T follicular helper cell (primary cell): ENCODE measurements at places on chromosomes 7 and 10.

DNA sequence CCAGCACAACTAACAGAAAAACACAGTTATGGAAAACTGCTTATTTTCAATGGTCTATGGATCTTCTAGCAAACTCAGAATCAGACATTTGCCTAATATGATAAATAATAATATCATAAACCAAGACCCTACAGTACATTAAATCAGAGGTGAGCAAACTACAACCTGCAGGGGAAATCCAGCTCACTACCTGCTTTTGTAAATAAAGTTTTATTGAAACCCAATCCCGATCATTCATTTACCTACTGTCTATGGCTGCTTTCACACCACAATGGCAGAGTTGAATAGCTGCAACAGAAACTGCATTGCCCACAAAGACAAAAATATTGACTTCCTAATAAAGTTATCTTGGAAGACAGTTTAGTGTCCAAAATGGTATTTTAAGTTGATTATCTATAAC, 108.5 kb downstream of the ELAPOR2 start:
- no peak for DNase-seq

DNA sequence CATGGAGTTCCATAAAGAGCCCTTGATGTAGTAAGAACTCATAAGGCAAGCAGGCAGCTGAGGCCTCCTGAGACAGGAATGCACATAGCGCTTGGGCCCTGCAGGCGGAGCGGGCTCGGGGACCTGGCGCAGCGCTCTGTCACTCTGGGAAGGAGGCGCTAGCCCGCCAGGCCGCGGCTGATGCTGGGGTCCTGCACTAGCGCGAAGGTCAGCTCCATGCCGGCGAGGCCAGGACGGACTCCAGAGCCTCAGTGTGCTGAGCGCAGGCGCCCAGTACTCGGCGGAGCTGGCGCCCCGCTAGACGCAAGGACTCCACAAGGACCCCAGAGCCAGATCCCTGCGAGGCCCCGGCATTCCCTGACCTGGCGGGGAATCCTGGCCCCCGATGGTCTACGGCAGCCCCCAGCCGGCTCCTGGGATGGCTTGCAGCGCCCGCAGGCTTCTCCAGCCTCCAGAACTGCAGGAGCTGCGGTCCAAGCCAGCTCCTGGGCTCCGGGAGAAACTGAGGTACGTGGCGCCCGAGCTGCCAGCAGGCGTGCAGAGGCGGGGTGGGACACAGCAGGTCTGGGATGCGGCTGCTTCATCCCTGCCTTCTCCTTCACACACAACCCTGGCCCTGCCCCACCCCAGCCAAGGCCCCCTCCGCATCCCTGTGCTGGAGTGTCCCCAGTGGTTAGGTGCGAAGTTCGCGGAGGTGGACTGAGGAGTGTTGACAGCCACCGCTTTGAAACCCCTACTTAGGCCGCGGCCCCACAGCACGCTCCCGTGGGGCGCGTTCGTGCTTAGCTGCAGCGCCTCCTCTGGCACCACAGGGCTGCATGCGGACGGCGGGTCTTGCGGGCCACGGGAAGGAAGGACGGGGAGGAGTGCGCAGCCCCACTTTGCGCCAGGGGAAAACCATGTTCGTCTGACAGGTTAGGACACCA, 761.5 kb upstream of the POM121L12 start:
- no peak for DNase-seq

DNA sequence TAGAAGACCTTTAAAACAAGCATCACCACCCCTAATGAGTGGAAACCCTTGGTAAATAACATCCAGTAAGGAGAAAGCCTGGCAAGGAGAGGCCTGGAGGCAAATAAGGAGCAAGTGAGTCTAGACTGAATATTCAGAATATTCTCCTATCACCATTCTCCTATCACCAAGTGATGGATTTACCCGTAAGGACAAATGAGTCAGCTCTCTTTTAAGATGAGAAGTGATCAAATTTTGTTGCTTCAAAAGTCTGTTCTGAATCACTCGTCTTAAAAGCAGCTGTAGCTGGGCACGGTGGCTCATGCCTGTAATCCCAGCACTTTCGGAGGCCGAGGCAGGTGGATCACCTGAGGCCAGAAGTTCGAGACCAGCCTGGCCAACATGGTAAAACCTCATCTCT, 28.4 kb downstream of the KIAA1549 start:
- DNase-seq, result no peak

DNA sequence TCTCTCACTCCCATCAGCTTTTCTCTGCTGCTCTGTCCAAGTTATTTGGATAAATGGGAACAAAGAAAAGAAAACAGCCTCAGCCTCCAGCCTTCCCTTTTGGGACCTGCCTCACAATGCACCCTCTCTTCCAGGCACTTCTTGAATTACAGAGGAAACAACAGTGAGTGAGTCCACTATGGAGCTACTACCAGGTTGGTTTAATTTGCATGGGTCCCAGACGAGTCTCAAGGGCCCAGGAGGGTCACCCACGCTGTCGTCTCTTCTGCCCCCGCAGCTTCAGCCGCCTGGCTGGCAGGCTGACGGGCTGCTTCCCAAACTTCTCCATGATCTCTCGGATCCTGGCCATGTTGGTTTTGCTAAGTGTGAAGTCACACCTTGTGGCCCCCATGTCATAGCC, 80.4 kb downstream of the GPR26 start:
- DNase-seq, result no peak

GRCh38 chr10:124204726-124205125, 111.3 kb upstream of the CHST15 start:
- DNase-seq, result no peak

DNA sequence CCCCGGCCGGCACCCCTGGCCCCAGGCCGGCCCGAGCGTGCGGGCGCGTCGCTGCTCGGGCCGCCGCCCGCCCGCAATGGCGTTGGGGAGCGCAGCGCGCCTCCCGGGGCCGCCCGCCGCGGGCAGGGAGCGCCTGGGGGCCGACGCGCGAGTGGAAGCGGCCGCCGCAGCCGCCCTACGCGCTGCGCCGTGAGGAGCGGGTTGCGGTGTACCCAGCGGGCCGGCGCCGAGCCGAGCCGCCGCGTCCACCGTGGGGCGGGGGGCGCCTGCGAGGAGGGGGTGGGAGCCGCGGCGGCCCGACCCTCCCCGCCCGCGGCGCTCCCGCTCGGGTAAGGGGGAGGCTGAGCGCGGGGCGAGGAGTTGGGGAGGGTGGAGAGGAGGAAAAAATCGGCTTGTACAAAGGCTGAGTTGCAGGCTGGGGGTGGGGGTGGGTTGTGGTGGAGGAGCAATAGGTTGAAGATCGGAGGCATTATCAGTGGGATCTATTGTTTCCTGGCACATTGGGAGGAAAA, 473 bp downstream of the PPP1R9A start:
- DNase-seq, result no peak

GRCh38 chr10:116737627-116738327, 4.6 kb downstream of the HSPA12A start:
- no peak for DNase-seq

- no peak for DNase-seq
Observed at GRCh38 chr7:128731184-128731583, 8.0 kb upstream of the CALU start.
